ENCODE measurements at places on chromosomes 5 and 9. TPM values are rescaled to one million over a fixed set of nuclear protein-coding genes. Genes with fewer than 3 reads are reported as not detected.

ZNF366 gene
- not detected for polyA plus RNA-seq

STRBP gene
- 42.9 TPM for polyA plus RNA-seq

ZNG1F gene
- polyA plus RNA-seq: 13.2 TPM

GKAP1 gene
- polyA plus RNA-seq: 33.9 TPM

ASPN gene
- 0.24 TPM for polyA plus RNA-seq

PCDHGA12 gene
- polyA plus RNA-seq: 0.52 TPM

CDC14B gene
- polyA plus RNA-seq: 49.4 TPM

TPPP gene
- 3.7 TPM for polyA plus RNA-seq

Data from cardiac muscle cell (in vitro differentiated cells and primary cell).